ENCODE measurements at places on chromosomes 13 and 19. TPM values are rescaled to one million over a fixed set of nuclear protein-coding genes. Genes with fewer than 3 reads are reported as not detected.

Gene MEIOSIN
- total RNA-seq = not detected

Gene ZNF446
- total RNA-seq = 7.4 TPM

DNA sequence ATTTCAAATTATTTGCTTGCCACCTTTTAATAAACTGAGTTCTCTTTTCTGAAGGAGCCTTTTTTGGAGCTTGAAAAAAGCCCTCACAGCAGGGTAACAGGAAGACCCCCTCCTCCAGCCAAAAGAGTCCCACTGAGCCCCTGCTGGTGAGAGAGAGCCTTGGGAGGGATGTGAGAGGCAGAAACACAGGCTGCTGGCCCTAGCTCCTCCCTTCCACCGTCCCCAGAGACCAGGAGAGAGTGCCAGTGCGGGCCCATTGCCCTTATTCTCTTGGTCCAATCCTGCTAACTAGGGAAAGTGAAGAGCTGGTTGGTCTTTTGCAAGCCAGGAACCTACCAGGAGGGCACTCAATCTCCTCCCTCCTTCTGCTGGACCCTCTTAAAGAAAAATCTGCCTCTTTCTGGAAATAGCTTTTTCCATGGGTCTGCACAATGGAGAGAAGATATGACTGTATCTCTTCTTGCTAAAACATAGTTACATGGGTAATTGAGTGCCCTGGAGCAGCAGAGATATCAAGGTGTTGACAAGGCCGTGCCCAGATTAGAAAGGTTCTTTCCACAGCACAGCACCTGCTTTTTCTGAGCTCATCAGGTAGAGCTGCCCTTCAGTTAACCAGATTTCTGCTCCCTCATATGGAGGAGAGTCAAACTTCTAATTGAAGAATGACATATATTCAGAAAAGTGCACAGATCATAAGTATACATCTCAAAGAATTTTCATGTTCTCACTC lies 113.9 kb downstream of the LRCH1 start:
- peak overlapping the region; percentile 65 for H3K4me3 ChIP-seq
- no peak for DNase-seq
- peaks cover 41% of the 10 kb centered on the region for H3K4me1 ChIP-seq
- no peaks in the 10 kb centered on the region for H3K27me3 ChIP-seq
- peak overlapping the region; percentile 87 for H3K27ac ChIP-seq

GRCh38 chr13:31221057-31221456 lies 21.3 kb downstream of the B3GLCT start:
- H3K27ac ChIP-seq = no peak overlapping the region
- H3K4me3 ChIP-seq = no peak overlapping the region
- H3K36me3 ChIP-seq = no peaks in the 10 kb centered on the region

Measured in activated CD8-positive, alpha-beta memory T cell treated with anti-CD3 and anti-CD28 coated beads, Interleukin-2, amount 10 ng/mL, durations not matched to agents 7 days and 5 days (primary cell).